ENCODE measurements at places on chromosomes 16 and 17. TPM values are rescaled to one million over a fixed set of nuclear protein-coding genes. Genes with fewer than 3 reads are reported as not detected.

The TBC1D3C gene
- total RNA-seq, result not detected

The FUS gene
- 87.8 TPM for total RNA-seq

The CACNA1H gene
- not detected for total RNA-seq

The IGSF6 gene
- total RNA-seq, result not detected

The STH gene
- not detected for total RNA-seq

The OTOP2 gene
- total RNA-seq, result not detected

The CLEC10A gene
- not detected for total RNA-seq

The DNAH3 gene
- total RNA-seq, result 0.07 TPM

The RCVRN gene
- not detected for total RNA-seq

The C16orf89 gene
- total RNA-seq, result not detected

The FOXN1 gene
- total RNA-seq, result not detected

The IGF2BP1 gene
- total RNA-seq, result 5.1 TPM

The BTBD17 gene
- total RNA-seq, result not detected

The TMEM238L gene
- not detected for total RNA-seq

The TNFRSF17 gene
- not detected for total RNA-seq

The ABCC6 gene
- under 0.01 TPM for total RNA-seq

The DCTN5 gene
- 68.1 TPM for total RNA-seq

The KRTAP9-8 gene
- not detected for total RNA-seq

The LGALS9B gene
- not detected for total RNA-seq

The TMEM132E gene
- total RNA-seq, result not detected

The MEIOB gene
- 0.14 TPM for total RNA-seq

The GPR142 gene
- not detected for total RNA-seq

The FOXJ1 gene
- total RNA-seq, result not detected

The DPEP3 gene
- total RNA-seq, result not detected

The POLR2C gene
- 107 TPM for total RNA-seq

The TBC1D3I gene
- total RNA-seq, result 1.1 TPM

All from thoracic aorta endothelial cell (primary cell).